CMK (cell line): ENCODE measurements at places on chromosomes 5 and 9.

- no peak for DNase-seq
Observed at GRCh38 chr9:71144495-71144894, 23.1 kb upstream of the TRPM3 start.

- no peak for DNase-seq
Observed at GRCh38 chr9:99782962-99783718, 38.5 kb upstream of the NR4A3 start.

DNA sequence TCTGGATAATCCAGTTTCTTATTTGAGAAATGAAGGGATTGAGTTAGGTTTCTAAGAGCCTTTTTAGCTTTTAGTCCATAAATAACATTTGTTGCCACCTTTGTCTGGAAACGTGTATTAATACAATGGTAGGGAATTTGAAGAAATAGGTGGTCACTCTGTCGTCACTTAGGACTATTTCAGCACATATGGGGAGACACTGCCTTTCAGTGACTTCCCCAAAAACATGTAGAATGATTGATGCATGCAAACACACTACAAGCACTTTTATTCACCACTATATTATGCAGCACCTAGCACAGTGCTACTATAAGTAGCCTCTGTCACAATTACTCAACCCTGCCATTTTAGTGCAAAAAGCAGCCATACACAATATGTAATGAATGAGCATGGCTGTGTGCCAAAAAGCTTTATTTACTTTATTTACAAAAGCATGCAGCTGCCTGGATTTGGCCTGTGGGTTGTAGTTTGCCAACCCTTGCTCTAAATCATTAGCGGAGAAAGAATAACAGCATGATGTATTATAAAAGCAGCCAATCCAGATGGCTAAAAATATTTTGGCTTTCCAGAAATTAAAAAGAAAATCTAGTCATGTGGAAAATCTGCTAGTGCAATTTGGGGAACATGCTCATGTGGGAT is 154.2 kb upstream of the HMHB1 start:
- DNase-seq = no peak

- no peak for DNase-seq
Observed at GRCh38 chr9:129146441-129146941, 31.6 kb downstream of the IER5L start.

DNA sequence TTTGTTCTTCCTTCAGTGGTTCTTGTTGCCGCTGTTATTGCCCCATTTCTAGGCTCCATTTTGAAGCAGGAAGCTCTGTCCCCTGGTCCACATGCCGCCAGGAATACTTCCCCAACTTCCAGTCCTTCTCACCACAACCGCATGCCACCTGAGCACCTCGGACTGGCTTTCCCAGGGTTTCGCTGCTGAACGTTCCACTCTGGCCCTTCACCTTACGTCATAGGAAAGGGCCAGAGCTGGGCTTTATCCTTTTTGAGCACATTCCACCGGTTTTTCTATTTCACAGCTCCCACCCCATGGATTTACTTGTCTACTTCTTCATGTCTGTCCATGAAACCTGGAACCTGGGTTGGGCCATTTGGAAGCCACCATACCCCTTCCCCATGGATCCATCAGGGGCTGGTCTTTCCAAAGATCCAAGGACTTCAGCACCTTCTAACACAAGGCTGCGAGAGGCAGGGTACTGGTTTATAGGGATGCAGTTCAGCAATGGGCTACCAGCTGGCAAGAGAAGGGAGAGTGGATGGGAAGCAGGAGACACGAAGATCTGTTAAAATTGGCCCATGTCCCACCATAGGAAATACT is 557.4 kb downstream of the BNC2 start:
- no peak for DNase-seq

DNA sequence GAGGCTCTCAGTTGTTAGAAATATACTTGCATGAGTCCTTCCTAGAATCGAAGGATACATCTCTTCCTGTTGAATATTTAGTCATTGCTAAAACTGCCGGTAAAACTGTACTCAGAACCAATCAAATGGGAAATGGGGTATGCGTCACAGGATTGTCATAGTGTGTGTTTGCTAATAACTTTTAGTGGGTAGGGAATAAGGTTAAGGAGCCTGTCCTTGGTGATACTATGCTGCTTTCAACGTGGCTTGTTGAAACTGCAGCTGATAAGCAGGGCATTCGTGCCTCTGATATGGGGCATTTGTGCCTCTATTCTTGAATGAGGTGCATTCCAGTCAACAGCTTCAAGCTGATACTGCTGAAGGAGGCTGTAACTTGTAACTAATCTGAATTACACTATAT is 26.6 kb downstream of the HABP4 start:
- DNase-seq = no peak

DNA sequence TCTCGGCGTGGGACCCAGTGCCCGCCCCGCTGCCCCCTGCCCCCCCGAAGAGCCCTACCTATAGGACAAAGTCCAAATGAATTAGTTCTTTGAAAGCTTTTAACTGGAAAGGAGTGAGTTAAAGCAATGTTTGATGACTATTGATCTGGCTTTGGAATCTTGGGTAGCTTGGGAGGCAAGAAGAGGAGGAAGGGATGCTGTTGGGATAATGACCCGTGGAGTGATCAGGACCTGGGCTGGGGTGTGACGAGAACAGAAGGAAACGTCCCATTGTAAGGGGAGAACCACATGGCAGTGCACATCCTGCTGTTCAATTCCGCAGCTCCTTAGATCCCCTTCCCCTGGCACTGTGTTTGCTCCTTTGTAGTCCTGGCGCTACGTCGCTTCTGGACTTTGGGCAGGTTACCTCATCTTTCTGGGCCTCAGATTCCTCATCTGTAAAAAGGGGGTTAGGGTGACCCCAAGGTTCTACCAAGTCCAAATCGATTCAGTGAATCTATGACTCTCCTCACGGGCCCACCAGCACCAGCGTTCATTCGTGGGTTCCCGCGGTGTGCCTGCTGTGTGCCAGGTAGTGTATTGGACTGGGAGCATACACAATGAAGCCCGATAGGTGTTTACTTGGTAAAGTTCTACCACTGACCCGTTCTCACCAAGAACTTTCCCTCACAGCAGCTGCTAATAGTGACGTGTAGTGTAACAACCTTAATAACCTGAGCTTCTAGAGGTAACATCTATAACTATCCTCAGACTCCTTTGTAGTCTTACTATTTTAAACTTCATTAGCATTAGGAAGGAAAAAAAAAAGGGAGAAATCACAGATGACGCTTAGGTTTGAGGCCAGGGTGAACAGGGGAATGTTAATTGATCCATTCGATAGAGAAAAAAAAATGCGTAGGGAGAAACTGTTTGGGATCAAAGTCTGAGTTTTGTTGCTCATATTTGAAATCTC is 1.1 kb upstream of the NADK2 start:
- DNase-seq = no peak

DNA sequence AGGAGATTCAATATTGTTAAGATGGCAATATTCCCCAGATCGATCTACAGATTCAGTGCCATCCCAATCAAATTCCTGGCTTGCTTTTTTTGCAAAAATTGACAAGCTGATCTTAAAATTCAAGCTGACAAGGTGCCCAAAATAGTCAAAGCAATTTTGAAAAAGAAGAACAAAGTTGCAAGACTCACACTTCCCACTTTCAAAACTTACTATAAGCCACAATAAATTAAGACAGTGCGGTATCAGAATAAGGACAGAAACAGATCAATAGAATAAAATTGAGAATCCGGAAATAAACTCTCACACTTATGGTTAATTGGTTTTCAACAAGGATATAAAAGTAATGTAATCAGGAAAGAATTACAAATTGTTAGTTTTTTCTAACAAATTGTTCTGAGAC is 97.1 kb downstream of the NRG2 start:
- DNase-seq = no peak

DNA sequence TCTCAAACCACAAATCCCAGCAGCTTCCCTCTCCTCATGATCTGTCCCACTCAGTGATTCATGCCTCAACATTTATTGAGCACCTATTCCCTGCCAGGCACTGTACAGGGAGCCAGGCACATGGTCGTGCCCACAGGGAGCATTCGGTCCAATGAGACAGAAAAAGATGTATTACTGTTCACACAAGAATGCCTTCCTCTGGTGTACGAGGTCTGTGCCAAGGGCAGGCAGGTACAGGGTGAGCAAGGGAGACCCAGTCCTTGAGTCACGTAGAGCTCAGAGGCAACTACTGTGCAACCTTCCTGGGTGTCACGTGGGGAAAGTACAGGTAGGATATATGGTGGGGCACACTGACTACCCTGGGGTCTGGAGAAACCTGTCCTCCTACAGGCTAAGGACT is 4.6 kb downstream of the CNTFR start:
- DNase-seq = no peak

DNA sequence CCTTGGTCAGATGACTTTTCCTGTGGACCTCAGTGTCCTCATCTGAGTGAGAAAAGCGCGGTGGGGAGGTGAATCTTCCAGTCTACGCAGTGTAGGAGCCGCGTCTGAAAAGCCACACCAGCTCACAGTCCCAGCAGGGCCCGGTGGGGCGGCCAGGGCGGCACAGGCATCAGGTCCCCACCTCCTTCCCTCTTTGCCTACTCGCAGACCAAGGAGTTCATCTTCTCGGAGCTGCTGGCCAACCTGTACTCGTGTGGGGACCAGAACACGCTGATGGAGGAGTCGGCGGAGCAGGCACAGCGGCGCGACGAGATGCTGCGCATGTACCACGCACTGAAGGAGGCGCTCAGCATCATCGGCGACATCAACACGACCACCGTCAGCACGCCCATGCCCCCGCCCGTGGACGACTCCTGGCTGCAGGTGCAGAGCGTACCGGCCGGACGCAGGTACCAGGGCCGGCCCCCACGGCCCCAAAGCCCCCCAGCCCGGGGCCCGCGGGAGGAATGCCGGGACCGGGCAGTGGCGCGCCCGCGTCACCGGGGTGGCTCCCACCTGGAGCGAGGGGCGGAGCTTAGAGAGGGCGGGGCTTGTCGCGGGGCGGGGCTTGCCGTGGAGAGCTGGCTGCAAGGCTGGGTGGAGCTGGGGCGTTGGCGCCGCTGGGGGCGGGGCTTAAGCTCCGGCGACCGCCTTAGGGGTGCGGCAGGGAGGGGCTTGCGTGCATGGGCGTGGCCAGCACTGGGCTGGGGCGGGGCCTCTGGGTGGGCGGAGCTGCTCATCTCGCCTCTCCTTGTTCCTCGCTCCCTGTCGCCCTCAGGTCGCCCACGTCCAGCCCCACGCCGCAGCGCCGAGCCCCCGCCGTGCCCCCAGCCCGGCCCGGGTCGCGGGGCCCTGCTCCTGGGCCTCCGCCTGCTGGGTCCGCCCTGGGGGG is 25.6 kb downstream of the GOLGA2 start:
- peak; percentile 88 for DNase-seq

DNA sequence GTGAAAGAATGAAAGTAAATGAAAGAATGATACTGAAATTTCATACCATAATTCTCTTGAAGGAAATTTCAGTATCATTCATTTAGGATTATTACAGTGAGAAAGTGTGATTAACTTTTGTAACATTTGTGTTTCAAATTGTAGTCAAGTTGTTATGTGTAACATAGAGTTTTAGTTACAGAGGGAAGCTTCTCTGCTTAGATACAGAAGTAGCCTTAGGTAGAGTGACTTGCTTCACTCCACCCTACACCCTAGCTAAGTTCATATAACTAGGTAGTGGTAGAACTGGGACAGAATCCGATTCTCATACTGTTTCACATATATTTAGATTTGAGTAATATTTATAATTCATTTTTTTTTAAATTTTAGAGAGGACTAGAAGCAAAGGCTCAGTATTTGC is 9.0 kb downstream of the RASA1 start:
- no peak for DNase-seq

DNA sequence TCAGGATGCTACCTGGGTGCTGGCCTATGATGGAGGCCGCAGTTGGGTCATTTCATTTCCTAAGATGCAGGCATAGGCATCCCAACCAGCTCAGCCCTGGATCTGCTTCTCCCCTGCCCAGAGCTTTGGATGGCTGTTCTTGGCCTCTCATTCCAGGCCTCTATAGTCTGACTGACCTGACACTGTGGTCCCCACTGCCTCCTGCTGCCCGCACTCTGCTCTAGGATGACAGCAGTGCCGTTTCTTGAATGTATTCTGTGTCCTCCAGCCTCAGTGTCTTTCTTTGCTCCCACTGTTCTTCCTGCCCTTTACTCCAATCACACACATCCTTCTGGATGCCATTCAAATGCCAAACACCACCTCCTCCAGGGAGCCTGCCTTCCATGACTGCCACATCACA is 235.7 kb downstream of the HSPA4 start:
- no peak for DNase-seq

- DNase-seq = no peak
Observed at GRCh38 chr5:21254161-21254560, 1266.2 kb upstream of the CDH18 start.

DNA sequence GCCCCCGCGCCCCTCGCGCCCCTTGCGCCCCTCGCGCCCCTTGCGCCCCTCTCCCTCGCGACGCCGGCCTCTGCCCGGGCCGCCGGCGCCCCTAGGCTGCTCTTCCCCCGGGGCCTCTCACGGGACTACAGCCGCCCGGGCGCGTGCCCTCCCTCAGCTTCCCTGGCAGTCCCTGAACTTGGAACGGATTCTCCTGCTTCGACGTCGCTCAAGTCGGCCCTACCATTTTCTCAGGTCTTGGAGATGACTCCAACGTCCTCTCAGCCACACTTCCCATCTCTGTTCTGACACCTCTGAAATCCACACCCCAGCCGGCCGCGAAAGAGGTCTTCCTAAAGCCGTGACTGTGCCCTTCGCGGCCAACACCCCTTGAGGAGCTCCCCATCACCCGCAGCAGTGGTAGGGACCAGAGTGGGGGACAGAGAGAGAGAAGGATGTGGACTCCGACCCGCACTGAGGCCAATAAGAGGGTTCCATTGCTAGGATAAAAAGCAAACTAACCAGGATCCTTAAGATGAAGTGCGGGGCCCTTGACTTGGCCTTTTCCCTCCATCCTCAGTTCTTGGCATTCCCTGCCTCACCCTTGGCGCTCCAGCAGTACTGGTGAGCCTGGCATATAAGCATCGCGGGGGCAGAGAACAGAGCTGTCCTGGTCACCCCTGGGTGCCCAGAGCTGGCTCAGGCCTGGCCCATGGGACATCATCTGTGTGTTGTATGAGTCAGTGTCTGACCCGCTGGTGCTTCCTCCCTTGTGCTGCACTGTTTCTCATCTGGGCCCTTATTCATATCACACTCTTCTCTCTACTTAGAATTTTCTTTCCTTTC is 38.6 kb upstream of the GARNL3 start:
- no peak for DNase-seq

- no peak for DNase-seq
Observed at GRCh38 chr9:14340994-14341393, 27.1 kb upstream of the NFIB start.

GRCh38 chr5:7849681-7850394 is 1.1 kb downstream of the CFAP90 start:
- DNase-seq = no peak

- peak; percentile 66 for DNase-seq
Observed at GRCh38 chr9:124453586-124454191, 3.4 kb downstream of the ADGRD2 start.

GRCh38 chr5:103669615-103670014 is 107.0 kb upstream of the NUDT12 start:
- DNase-seq = no peak

DNA sequence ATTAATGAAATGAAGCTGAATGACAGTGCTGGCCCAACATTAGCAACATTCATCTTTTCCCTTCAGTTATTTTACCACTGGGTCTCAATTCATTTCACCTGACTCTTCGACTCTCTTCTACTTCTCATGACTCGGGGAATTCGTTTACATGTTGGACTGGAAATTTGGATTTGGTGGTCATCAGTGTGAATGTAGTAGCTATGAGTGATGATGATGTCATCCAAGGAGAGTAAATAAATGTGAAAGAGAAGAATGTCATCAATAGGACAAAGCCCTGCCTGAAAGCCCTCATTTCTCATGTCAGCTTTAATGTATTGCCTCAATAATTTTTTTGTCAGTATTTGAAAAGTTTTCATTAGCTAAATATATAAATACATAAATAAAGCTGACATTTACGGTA is 21.9 kb upstream of the CFAP95 start:
- no peak for DNase-seq
